ENCODE measurements at places on chromosomes 7 and 10.

GRCh38 chr7:12584930-12585329 is 14.4 kb downstream of the SCIN start:
- peak; percentile 92 for DNase-seq

GRCh38 chr10:107163881-107164861 is at the start of gene SORCS1:
Gene SORCS1 (minus strand): TSS chr10:107164706.
- DNase-seq = no peak

DNA sequence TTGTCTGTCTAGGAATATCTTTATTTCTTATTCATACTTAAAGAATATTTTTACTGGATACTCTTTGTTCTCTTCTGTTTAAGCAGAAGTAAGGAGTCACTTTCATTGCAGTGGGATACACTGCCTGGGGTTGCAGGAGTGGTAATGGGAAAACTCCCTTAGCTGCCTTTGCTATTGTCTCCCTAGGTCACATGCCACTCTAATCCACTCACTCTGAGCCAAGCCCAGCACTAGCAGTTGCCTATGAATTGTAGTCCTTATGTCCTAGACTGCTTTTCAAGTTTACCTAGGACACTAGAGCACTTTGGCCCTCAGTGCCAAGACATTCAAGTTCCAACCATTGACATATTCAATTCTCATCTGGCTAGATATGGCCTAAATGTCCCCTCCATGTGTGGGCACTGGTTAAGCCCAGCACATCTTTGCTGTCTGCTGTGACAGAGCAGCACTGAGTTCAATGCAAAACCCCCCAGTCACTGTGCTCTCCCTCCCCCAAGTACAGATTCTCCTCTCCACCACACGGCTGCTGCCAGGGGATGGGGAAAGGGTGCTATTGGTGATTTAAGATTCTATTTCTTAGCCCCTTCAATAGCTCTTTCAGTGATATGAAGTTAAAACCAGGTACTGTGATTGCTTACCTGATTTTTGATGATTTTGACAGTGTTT is 991.7 kb upstream of the KCND2 start:
- no peak for DNase-seq

GRCh38 chr7:158362912-158363905 is 224.4 kb downstream of the PTPRN2 start:
- no peak for DNase-seq

- no peak for DNase-seq
Measured at GRCh38 chr10:114963908-114964307, 25.9 kb downstream of the TRUB1 start.

GRCh38 chr10:11280187-11280932 is 262.7 kb downstream of the CELF2 start:
- DNase-seq = no peak

- DNase-seq = peak; percentile 45
Measured at GRCh38 chr7:47635091-47636080, 53.5 kb upstream of the TNS3 start.

GRCh38 chr7:42935861-42936260 is 3.7 kb downstream of the MRPL32 start:
- no peak for DNase-seq

GRCh38 chr10:42975558-42976340 is 101.1 kb upstream of the RET start:
- DNase-seq = no peak

DNA sequence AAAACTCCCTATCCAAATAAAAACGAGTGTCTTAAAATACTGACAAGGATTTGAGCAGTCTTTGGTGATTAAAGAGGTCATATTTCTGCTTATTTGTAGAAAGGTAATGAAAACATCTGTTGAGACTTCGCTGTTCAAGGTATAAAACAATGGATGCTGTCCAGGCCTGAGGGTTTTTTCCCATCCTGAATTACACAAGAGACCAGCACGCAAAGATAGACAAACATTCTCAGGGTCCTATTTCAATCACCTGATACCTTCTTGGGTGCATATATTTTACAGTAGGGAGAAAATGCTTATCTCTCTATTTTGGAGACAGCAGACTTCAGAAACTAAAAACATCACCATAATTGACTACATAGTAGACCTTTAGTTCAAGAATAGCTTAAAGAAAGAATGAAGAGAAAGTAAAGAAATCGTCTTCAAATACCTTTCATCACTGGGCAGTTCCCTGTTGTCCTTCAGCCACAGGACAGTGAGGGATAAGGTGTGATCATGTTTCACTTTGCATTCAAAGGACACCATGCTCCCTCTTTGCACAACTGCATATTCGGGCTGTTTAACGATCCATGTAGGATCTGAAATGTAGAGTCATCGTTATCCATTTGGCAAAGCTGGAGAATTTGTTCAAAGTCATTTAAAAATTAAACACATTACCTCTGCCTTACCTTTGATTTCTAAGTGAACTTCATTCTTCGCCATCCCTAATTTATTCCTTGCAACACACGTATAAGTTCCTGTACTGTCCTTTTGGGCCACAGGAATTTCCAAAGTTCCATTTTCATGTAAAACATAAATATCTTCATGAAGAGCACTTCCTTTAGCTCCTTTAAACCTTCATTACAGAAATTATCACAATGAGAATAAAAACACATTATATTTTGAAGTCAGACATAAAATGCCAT is 63.7 kb upstream of the LAMB4 start:
- DNase-seq = peak; percentile 71

- DNase-seq = no peak
Measured at GRCh38 chr10:80465839-80466590, 11.9 kb downstream of the TSPAN14 start.

DNA sequence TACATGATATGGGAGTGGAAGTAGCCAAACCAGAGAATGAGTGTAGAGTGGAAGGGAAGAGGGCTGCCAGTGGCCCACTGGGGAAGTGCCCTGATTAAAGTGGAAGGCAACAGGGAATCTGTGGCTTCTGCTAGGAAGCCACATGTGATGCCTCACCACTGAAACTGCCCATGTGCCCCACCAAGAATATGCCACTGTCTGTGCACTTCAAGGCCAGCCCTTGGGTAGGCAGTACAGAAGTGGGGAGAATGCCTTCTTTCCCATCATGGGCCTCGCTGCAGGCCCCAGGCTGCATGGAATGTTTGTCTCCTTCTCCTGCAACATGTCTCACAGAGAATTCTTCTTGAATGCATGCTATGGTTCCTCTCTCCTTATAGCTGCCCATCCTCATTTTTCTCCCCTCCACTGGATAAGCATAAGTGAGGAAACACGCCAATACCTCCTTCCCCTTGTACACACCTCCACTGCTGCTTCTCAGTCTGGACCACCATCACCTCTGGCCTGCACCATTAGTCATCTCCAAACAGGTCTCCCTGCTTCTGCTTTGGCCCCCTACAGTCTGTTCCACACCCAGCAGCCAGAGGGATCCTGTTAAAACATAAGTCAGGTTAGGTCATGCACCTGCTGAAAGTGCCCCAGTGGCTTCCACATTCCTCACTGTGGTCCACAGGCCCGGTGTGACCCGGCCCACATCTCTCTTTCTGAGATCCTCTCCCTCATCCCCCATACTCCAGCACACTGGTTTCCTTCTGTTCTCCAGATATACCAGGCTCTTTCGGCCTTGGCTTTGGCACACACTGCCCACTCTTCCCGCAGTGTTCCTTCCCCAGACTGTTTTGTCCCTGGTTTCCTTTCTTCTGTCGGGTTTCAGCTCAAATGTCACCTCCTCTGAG is 37.1 kb downstream of the SNX10 start:
- no peak for DNase-seq

GRCh38 chr10:9253121-9253520 is 1198.6 kb downstream of the GATA3 start:
- DNase-seq = no peak

DNA sequence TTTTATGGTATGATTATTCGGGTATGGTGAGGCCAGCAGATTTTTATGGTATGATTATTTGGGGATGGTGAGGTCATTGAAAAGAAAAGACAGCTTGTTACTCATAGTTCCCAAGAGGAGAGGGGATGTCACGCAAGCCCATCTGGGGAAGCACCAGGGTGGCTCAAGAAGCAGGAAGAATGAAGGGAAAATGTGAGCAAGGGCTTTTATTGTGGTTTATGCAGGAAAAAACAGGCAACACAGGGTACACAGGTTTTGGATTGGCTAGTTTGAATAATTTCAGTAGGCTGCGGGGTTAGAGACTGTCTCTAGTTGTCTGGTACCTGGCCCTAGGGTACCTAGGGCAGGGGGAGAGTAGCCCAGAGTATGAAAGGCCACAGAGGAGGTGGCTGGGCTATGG is 26.8 kb upstream of the DGKI start:
- DNase-seq = no peak

DNA sequence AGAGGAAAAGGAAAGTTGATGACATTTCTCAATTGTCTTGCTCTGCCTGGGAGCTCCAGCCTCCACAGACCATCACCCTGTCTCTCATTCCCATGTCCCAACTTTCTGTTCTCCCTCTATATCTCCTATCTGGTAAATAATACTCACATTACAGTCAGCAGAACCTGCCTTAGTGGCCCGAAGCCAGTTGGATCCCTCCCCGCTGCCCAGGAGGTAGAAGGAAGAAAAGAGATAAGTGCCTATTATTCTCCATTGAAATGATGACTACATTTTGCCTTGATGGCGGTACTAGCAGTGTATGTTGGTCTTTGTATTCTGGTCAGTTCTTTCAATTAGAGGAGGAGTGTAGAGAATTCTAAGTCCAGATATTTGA is 91.9 kb downstream of the CSTF2T start:
- DNase-seq = no peak

- DNase-seq = no peak
Measured at GRCh38 chr7:135803143-135803542, 54.5 kb upstream of the FAM180A start.

GRCh38 chr7:131507592-131508331 is 48.7 kb downstream of the PODXL start:
- peak; percentile 44 for DNase-seq

DNA sequence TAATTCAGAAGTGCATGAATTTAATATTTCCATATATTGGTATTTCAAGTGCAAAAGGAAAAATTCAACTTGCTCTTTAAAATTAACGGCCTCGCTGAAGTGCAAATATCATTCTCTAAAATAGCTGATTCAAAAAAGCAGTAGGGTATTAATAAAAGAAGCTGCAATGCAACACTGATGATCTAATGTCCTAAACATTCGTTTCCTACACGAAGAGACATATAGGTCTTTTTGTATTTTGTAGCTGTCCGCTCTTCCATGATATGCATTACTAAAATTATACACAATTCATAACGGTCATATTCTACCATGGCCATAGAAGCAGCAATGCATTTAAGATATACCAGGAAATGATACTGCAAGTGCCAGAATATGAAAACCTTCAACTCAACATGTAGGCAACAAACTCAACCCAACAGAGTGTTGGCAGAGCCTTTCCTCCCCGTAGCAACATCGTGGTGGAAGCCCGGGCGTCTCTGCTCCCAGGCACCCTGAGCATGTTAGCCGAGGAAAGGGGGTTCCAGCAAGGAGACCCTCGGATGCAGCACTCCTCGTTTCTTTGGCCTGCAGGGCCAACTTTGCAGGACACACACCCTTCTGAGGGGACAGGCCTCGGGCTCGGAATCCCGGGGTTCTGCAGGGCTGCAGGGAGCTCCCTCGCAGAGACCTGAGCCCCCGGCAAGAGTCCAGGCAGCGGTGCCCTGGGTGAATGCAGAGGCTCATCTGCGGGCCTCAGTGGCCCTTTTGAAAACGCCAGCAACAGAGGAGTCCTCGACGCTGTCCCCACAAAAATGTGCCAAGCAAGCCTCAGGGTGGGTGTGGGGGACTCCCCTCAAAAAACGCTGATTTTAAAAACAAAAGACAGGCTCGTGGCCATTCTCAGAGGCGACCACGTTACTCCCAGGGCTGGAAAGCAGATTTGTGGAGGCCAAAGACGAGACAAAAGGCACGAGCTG is 1.6 kb downstream of the FAM171A1 start:
- DNase-seq = no peak

GRCh38 chr7:24354456-24354855 is 70.5 kb downstream of the NPY start:
- DNase-seq = no peak

DNA sequence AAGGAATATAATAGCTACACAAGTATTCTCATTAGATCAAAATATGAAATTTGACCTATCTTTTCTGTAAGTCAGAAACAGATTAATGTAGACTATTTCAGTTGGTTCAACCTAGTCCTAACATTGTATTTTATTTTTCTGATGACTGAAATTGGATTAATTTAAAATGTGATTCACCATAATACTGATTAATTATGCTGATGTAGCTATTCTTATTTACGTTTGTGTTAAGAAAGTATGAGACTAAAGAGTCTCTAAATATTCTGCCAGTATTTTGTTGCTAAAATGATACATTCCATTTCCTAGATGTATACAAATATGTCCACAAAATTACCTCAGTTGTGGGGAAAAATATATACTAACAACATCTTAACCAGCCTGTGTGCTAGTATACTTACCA is 18.3 kb downstream of the MARCHF5 start:
- DNase-seq = no peak

- DNase-seq = no peak
Measured at GRCh38 chr10:83165265-83165664, 974.0 kb upstream of the GHITM start.

- DNase-seq = no peak
Measured at GRCh38 chr7:24138343-24138742, 145.6 kb upstream of the NPY start.

DNA sequence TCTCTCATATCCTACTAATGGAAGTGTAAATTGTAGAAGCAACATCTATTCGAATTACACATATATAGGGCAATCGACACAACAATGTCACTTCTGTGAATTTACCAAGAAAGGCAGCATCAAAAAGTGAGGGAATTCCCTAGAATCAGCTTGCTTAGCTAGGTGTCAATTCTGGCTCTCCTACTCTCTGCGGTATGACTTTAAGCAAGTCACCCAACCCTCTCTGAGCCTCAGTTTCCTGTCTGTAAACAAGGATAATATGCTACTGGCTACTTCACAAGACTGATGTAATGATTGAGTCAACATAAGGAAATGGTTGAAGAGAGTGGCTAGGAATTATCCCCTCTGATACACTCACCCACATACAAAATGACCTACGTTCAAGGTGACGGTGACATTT is 19.4 kb downstream of the CCDC6 start:
- DNase-seq = no peak

DNA sequence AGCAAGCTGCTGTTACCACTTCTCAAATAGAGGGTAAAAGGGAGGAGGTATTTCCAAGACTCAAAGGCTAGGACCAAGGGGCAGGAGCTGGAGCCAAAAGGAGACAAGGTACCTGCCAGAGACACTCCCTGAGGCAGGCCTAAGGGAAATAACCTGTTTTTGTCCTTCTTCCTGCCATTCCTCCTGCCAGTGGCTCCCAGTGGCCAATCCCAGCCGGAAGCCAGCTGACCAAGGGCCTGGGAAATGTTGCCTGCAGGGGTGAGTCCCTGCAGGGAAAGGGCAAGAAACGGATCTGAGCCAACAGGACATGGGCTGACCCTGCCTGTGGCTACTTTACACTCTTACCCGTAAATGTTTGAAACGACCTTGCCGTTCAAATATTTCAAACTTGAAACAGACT is 3.5 kb downstream of the CYTH3 start:
- no peak for DNase-seq
